ENCODE measurements at places on chromosomes 5 and 9.

GRCh38 chr9:136714096-136714892, 1.9 kb downstream of the DIPK1B start:
- DNase-seq: no peak

GRCh38 chr5:2465383-2465782, 286.1 kb downstream of the IRX2 start:
- no peak for DNase-seq

- no peak for DNase-seq
Measured at GRCh38 chr9:92044936-92045335, 70.3 kb downstream of the SPTLC1 start.

- DNase-seq: no peak
Measured at GRCh38 chr5:151196556-151197290, 27.2 kb downstream of the CCDC69 start.

GRCh38 chr5:93296338-93296737, 284.7 kb downstream of the NR2F1-AS1 start:
- no peak for DNase-seq

DNA sequence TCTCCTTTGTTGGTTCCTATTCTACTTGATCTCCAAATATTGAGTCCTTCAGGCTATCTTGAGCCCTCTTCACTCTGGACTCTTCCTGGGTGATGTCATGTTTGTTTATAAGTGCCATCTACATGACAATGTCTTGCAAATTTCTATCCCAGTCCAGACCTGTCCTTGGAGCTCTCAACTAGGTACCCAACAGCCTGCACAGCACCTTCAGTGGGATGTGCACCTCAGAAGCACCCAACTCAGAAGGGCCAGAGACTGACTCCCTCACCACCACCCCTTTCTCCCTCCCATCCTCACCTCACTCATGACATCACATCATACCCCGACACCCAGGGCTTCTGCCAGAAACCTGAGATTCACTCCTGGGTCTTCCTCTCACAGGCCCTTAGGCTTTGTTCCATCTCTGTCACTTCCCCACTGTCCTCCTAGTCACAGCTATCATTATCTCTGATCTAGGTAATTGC, 14.4 kb downstream of the TXN start:
- DNase-seq: no peak

DNA sequence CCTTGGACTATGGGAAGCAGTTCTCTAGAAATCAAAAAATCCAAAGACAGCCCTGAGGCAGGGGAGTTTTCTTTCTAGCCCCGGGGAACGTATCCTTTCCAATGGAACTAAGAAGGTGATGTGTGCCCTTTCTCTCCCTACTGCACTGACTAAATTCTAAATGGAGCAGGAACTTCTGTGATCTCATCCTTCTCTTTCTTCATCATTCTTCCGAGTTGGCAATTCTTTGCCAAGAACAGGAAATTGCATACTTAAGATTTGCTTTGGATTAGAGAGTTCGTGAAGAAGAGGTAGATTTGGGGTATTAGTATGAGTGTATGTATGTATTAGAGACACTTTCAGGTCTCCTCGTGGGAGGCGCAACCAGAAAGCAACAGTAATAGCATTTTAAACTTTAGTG, 178.0 kb upstream of the PIK3R1 start:
- DNase-seq: no peak

- no peak for DNase-seq
Measured at GRCh38 chr5:83118976-83119375, 41.6 kb downstream of the XRCC4 start.

- DNase-seq: no peak
Measured at GRCh38 chr5:171506951-171507350, 87.5 kb downstream of the FGF18 start.

GRCh38 chr9:3585606-3586005, 59.8 kb upstream of the RFX3 start:
- no peak for DNase-seq

DNA sequence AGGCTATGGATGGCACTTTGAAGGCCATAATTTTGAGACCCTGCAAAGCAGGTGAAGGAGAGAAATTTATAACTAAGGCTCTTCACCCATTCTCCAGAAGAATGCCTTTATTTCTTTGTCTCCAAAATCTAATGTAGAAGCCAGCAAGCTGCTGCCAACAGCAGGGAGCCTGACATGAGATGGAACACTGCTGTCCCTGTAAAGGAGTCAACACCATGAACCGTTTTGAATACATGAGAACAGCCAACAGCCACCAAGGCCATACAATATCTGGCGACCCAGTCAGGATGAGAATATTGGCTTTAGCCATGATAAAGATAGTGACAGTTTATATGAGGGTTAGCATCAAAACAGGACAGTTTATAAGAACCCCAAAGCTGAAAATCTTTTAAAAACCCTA, 121.2 kb upstream of the LIFR start:
- no peak for DNase-seq

GRCh38 chr5:172612771-172613170, 28.3 kb upstream of the NEURL1B start:
- DNase-seq: no peak

DNA sequence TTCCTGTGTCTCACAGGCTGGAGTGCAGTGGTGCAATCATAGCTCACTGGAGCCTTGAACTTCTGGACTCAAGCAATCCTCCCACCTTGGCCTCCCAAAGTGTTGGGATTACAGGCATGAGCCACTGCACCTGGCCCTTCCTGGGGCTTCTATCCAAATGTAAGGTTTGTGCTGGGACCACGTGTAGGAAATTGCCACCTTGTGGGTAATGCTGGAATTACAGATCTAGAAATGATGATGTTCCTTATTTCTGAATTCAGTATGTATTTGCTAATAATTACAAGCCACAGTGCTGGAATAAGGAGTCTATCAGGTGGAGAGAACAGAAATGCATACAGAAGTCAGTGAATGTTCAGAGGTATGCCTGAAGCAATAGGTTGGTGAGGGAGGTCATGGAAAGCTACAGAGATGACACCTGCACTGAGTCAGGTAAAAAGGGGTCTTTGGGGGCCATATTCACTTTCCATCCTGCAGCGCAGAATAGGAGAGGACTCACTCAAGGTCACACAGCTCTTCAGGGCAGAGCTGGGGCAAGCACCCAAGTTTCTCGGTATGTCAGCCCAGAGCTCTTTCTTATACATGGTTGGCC, 8.8 kb upstream of the IGFBPL1 start:
- no peak for DNase-seq

GRCh38 chr5:178632285-178632684, 5.4 kb upstream of the CLK4 start:
- DNase-seq: no peak

- DNase-seq: no peak
Measured at GRCh38 chr5:160477266-160477970, 55.8 kb downstream of the PTTG1 start.

DNA sequence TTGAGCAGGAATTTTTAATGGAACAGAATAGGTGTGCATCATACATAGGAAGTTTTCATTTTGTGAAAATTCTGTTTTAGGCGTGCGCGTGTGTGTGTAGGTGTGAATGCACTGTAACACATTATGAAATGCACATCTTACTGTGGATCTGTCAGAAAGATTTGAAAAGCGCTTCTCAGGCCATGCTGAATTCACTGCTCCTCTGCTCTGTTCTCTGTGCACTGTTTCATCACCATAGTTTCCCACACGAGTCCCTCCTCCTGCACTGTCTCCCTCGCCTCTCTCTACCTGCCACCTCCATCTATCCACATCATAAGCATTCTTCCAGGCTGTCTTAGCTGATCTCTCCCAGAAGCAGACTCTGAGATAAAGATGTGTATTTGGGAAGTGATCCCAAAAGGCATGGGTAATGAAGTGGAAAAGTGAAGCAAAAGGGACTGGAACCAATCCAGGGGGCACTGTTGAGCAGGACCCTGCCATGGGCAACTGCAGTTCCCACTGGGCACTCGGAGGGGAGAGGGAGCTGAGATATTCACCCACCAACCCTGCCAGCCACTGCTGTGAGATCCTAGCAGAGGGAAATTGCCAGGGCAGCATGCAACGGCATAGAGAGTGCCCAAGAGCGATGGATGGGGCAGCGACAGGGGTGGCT, 65.9 kb downstream of the GABBR2 start:
- DNase-seq: no peak

- DNase-seq: no peak
Measured at GRCh38 chr5:3077684-3078083, 326.2 kb upstream of the IRX2 start.

Data from NCI-H1048 (cell line).